Stimulated activated CD8-positive, alpha-beta memory T cell treated with anti-CD3 and anti-CD28 coated beads, Interleukin-15, amount 100 ng/mL, for 1 hour (primary cell): ENCODE measurements at places on chromosomes 5 and 9.

GRCh38 chr9:93267681-93268505, 84.0 kb downstream of the WNK2 start:
- DNase-seq = no peak

DNA sequence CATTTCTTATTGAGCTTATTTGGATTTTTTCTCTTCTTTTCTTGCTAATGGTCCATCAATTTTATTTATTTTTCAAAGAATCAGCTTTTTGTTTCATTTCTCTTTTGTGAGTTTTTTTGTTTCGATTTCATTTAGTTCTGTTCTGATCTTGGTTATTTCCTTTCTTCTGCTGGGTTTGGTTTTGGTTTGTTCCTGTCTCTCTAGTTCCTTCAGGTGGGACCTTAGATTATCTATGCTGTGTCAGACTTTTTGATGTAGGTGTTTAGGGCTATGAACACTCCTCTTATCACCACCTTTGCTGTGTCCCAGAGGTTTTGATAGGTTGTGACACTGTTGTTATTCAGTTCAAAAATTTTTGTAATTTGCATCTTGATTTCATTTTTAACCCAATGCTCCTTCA, 119.8 kb downstream of the GABRG2 start:
- no peak for DNase-seq

DNA sequence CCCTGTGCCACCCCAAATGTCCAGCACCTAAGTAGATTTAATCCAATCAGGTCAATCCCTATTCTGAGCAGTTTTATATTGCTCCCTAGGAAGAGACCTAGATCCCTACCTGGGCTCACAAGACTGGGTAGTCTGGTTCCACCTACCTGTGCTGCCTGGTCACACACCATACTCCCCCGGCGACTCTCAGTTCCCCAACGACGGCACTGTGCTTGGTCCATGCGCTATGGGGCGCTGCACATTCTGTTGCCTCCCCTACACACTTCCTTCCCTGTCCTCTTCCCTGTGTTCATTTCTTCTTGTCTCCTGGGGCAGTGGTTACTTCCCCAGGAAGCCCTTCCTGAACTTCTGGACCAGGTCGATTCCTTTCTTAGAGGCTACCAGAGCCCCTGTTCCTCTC, 109.9 kb upstream of the IL12B start:
- no peak for DNase-seq

DNA sequence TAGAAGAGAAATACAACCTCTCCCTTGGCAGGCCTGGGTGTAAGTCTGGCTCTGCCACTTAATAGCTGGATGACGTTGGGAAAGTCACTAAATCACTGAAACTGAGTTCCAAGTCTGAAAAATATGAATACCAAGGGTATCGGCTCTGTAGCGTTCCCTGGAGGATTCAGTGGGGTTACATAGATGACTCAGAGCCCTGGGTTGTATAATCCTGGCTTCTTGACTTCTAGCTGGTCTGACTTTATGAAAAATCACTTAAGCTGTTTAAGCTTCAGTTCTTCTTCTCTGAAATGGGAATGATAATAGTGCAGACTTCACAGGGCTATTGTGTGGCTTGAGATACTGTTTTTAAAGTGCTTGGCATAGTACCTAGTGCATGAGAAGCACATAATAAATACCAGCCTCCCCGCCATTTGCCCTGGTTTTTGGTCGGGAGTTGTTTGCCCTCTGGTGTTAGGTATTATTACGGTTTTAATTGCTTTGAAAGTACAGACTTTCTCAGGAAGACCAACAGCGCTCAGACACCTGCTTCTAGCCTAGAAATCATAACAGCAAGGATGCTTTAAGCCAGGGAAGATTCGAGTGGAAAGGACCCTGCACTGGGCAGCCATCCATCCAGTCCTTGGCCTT, 43.0 kb downstream of the CYFIP2 start:
- no peak for DNase-seq
